ENCODE measurements at places on chromosomes 12 and 14. TPM values are rescaled to one million over a fixed set of nuclear protein-coding genes. Genes with fewer than 3 reads are reported as not detected.

The ITGB7 gene
- total RNA-seq: not detected

GRCh38 chr14:90651271-90651804 lies 164.9 kb downstream of the TTC7B start:
- DNase-seq: no peak

- no peak for DNase-seq
These were observed 578.9 kb upstream of the ATP2B1 start for GRCh38 chr12:90287585-90287984.

The SOAT2 gene
- total RNA-seq: not detected

The DDX47 gene
- total RNA-seq: 36.6 TPM

The SYNDIG1L gene
- not detected for total RNA-seq

The PTGER2 gene
- total RNA-seq: under 0.01 TPM

DNA sequence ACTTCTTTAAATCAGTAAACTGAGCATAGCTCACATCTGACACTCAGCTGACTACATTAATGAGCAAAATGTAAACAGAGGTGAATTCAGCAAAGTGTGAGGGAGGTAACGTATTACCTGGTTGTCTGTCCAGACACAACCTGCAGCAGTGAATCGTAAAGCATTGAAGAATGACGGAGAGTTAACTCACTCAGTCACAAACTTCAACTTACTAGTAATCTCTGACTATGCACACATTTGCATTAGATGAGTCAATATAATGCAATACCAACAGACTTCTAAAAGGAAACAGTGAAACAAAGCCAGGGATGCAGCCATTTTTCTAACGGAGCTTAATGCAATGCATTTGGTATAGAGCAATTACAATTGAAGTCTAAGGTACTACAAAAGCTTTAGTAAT lies 40.0 kb downstream of the STX2 start:
- DNase-seq: no peak

DNA sequence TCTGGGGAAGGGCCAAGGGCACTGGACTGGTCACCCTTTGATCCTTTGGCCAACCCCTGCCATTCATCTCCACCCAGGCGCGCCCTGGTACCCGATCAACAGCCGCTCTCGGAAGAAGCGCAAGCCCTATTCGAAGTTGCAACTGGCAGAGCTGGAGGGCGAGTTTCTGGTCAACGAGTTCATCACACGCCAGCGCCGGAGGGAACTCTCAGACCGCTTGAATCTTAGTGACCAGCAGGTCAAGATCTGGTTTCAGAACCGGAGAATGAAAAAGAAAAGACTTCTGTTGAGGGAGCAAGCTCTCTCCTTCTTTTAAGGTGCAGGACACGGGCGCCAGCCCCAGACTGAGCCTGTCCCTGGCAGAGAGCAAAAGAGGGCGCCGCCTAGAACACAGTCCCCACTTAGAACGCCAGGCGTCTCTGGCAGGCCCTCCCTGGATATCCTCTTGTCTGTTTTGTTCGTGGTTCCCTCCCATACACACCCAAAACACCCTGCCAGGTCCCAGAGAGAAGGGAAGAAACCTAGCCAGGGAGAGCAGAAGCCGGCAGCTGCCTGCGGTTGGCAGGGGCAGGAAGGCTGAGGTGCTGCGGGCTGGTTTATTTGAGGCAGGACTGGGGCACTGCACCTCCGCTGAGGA lies 1.7 kb downstream of the HOXC12 start:
- no peak for DNase-seq

The MAGOHB gene
- 13.5 TPM for total RNA-seq

- no peak for DNase-seq
These were observed 11.0 kb downstream of the RESF1 start for GRCh38 chr12:31970199-31970598.

- DNase-seq: no peak
These were observed 340.5 kb downstream of the FSCB start for GRCh38 chr14:44166611-44167010.

GRCh38 chr12:104890476-104891096 lies 67.5 kb downstream of the SLC41A2 start:
- no peak for DNase-seq

- no peak for DNase-seq
These were observed 6.0 kb downstream of the STAT6 start for GRCh38 chr12:57105011-57105753.

GRCh38 chr14:24204163-24205146 lies 1.0 kb upstream of the TSSK4 start:
- DNase-seq: no peak

- no peak for DNase-seq
These were observed 14.2 kb downstream of the KMT5A start for GRCh38 chr12:123398177-123398549.

The PCED1B gene
- total RNA-seq: 0.20 TPM

DNA sequence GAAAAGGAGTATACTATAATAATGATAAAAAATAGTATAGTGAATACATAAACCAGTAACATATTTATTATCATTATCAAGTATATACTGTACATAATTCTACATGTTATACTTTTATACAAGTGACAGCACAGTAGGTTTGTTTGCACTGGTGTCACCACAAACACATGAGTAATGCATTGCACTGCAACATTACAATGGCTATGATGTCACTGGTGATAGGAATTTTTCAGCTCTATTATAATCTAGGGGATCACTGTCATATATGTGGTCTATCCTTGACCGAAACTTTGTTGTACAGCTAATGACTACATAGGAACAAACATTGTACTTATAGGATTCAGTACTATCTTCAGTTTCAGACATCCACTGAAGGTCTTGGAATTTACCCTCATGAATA lies 165.8 kb upstream of the SYT1 start:
- DNase-seq: peak; percentile 53

The EIF2S3B gene
- 7.8 TPM for total RNA-seq

GRCh38 chr12:14828892-14829291 lies 14.4 kb downstream of the ART4 start:
- peak; percentile 50 for DNase-seq

The PIWIL1 gene
- total RNA-seq: not detected

- no peak for DNase-seq
These were observed 61.3 kb downstream of the TRAF3 start for GRCh38 chr14:102838501-102838900.

The CCDC175 gene
- total RNA-seq: not detected

- no peak for DNase-seq
These were observed 325.4 kb upstream of the SEL1L start for GRCh38 chr14:81859046-81859445.

Data from lung microvascular endothelial cell (primary cell).